CD4-positive, alpha-beta T cell treated with Interleukin-6 at 100 ng/mL for 8 hours (primary cell): ENCODE measurements at places on chromosomes 5 and 9.

GRCh38 chr5:72818866-72819534 is 2.5 kb downstream of the TNPO1 start:
- peak; percentile 45 for DNase-seq

DNA sequence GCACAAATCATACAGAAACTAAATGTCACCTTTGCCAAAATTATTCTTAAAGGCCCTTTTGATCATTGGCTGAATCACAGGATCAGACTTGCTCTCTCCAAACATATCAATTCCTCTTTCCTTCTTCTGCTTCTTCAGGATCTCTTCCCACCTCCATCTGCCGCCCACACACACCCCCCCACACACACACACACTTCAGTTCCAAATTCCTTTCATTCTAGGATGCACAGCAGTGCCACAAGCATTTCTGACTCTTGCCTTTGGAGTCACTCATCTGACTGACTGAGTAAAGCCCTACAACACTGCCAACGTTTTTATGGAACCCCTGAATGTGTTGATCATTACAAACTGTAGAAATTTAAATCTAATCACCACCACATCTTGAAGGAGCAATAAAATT is 22.9 kb downstream of the DNAH5 start:
- DNase-seq: no peak

- no peak for DNase-seq
Measured at GRCh38 chr5:32163785-32164184, 10.3 kb downstream of the GOLPH3 start.

GRCh38 chr5:61653807-61654580 is 321.9 kb downstream of the ZSWIM6 start:
- no peak for DNase-seq

- no peak for DNase-seq
Measured at GRCh38 chr5:102511666-102512065, 12.9 kb upstream of the SLCO6A1 start.

- DNase-seq: no peak
Measured at GRCh38 chr5:98402130-98402529, 371.3 kb upstream of the RGMB start.

DNA sequence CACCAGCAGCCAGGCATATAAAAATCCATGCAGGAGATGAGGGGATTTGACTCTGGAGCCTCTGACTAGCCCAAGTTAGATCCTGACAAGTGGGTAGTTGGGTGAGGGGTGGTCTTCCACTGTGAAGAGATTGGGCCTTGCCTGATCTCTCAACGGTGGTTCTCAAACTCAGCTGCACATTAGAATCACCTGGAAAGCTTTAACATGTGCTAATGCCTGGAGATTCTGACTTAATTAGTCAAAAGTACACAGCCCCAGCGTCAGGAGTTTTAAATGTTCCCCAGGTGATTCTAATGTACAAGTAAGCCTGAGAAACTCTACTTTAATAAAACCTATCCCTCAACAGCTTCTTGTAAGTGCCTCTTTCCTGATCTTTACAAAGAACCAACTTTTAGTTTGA is 57.5 kb downstream of the GCNT4 start:
- no peak for DNase-seq

GRCh38 chr9:104775574-104775936 is 11.6 kb downstream of the NIPSNAP3B start:
- no peak for DNase-seq

DNA sequence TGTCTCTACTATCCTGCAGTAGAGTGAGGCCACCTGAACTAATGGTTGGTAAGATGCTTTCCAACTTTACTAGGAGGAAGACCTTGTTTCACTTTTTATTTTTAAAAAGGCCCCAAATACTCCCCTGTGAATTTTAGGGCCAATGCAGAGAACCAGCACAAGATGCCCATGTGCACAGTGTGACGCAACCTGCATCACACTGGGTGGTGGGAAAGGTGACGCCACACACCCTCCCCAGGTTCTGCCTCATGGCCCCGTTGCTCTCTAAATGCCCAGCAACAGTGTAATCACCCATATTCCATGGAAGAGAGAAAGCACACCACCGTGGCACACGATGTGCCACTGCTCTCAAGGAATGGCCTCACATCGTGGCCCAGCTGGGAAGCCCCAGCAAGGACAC is 6.4 kb downstream of the SURF4 start:
- no peak for DNase-seq

DNA sequence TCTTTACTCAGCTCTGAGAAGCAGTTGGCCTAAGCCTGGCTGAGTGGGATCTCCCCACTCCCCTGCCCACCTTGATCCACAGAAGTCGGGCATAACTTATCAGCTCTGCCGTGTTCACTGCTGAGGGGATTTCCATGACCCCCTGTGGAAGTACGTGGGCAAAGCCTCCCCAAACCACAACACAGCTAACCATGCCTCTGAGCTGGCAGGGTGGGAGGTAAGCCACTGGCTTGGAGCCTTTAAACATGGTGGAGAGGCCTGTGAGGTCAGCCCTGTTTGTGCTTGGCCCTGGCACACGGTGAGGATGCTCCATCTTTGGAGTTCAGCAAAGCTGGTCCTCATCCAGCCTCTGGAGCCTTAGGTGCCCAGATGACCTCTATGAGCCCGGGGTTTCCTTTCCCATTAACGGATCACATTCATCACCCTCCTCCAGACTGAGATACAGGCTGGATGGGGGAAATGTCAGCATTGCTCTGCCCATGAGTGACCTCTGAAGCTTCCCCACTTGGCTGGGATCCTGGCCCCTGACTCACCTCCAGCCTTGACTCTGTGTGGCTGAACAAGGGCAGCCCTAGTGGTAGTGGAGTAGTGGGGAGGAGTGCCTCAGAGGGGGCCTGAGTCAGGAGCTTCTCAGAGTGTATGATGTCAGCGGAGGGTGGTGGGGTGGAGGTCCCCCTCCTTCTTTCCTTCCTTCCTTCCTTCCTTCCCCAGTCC is 6.2 kb downstream of the PDLIM4 start:
- DNase-seq: no peak

DNA sequence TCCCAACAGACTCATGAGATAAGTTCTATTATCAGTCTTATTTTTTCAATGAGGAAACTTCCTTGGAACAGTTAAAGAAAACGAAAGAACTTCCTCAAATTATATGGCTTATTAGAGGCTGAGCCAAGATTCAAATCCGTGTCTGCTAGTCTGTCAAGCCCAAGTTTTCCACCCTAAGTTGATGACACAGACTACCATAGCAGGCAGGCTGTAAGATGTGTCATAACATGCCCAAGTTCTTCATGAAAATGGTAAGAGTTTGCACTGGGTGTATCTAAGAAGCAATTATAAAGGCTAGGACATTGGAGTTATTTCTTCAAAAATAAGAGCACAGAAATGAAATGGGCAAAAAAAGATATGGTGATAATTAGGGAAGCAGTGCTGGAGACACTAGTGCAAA is 634.5 kb downstream of the BRINP1 start:
- DNase-seq: no peak

GRCh38 chr5:89606939-89607534 is 724.1 kb upstream of the MEF2C start:
- DNase-seq: no peak

DNA sequence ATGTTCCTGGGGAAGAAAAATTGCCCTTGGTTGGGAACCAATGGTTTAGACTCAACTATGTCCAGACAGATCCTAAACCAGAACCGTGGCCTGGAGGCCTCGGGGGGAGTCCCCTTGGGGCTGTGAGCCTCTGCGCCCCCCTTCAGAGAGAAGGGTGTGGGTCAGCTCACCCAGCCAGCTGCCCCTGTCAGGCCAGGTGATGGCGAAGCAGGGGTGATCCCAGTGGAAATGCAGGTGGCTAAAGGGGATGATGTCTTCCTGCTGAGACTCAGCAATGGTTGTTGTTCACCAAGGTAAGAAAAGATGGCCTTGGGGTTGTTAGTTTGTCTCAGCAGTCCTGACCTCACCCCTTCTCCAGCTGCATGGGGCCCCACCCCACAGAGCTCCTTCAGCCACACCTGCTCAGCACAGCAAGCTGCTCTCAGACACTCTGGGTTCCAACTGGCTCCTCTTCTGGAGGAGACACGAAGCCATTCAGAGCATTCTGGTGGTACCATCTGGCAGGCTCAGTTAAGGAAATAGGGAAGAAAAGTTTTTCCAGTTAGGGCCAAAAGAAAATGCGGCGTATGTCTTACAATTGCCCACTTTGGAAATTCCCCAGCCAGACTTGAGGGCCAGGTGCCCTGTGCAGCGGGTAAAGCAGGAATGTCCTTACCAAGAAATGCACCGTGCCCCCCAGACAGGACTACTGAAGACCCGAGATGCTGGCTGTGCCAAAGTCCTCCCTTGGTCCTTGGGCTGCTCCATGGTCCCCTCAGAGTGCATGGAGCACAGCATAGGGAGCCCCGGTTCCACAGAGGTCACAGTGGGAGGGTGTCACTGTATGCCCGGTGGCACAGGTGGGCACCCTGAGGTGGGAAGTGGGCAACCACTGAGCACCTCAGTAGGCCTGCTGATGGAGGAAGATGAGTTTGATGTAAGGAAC is 90.2 kb downstream of the NSUN2 start:
- no peak for DNase-seq

DNA sequence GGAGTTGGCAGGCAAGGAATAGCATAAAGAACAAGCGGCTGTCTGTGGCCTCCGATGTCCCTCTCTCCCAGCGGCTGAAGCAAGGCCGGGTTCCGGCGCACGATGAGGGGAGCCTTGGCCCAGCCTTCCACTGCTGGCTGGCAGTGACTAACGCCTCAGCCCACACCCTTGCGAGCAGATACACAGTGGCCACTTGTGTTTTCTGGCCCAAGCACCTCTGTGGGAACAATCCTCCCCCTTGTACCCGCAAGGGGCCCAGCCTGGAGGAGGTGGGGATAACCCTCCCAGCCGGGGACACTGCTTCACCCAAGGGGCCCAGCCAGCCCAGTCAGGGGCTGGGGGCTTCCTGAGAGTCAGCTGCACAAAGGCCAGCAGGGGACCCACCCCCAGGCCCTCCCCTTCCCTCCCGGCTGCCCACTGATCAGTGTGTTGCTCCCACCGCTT is 23.2 kb downstream of the STK10 start:
- no peak for DNase-seq

DNA sequence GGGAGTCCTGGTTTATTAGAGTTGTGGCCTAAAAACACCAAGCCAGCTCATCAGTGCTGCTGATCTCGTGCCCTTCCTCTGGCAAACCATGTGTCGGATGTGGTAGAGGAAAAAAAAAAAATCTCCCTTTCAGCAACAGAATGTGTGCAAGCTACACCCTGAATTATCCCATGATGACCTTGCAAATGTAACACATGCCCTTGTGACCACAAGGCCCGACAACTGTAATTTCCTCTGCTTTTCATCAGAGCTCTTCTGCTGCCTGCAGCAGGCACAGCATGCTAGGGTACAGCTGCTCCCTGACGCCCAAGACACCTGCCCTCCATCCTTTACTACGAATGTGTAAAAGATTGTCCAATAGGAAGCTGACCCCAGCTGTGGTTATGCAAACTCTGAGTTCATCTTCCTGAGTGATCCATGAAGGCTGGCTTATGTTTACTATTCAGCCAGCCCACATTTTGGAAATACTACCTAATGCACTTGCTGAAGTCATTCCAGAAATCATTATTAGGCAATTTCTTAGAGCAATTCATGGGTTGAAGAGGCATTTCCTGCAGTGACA is 14.6 kb upstream of the BNC2 start:
- DNase-seq: no peak

GRCh38 chr5:73174100-73174815 is 1.3 kb downstream of the TMEM174 start:
- DNase-seq: no peak

- DNase-seq: no peak
Measured at GRCh38 chr5:79936646-79937216, 54.3 kb downstream of the MTX3 start.

GRCh38 chr9:3879726-3880505 is 354.1 kb upstream of the RFX3 start:
- no peak for DNase-seq

- no peak for DNase-seq
Measured at GRCh38 chr5:180290568-180291233, 1.2 kb downstream of the MAPK9 start.

DNA sequence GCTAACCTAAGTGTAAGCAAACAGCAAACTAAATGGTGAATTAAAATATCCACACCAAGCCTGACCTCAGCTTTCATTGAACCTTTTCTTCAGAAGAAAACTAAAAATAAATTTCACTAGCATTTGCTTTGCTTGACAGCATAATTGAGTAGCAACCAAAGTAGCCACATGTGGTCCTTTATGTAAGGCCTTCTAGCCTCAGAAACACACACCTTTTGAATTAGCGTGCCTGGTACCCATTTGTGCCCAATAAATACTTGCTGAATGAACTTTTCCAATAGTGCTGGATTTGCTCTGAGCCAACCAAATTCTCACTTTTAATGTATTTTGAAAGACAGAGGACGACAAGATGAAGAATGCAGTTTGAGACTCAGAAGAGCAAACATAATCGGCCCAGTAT is 2.1 kb upstream of the NIPBL start:
- DNase-seq: no peak

DNA sequence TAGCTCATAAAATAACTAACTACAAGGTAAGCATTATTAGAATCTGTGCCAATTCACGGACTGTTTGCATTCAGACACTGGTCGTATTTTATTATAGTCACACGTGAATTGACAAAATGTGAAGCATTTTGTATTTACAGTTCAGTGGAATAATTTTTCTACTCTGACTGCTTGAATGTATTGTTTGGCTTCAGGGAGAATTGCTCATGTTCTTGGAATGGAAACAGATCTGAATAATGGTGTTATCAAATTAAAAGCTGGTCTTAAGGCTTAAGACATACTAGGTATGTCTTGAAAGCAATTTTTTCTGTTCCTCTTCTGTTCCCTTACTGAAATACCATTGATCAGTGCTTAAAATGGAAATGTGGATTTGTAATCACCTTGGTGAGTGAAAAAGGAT is 543.7 kb upstream of the TLE4 start:
- DNase-seq: no peak

- no peak for DNase-seq
Measured at GRCh38 chr9:118529210-118529609, 825.0 kb downstream of the TLR4 start.

DNA sequence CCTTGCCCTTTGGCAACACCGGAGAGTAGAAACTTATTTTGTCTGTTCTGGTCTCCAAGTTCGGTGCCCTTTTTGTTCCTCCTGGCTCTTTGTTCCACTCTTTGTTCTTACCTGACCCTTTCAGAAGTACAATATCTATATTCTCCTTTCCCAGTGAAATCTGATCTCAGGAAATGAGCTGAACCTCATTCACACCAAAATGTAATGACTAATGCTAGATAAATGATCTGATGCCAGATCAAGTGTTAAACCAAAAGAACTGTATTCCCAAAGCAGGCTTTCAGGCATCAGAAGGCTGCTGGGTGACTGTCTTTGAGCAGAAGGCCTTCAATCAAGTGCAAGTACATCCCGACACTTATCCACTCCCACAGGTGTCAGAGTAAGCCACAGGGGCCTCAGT is 156.4 kb downstream of the SPOCK1 start:
- no peak for DNase-seq

- DNase-seq: no peak
Measured at GRCh38 chr9:114798780-114799427, 6.9 kb downstream of the TNFSF15 start.

GRCh38 chr9:78439190-78439865 is 142.4 kb downstream of the PSAT1 start:
- DNase-seq: peak; percentile 59

GRCh38 chr9:126439402-126439765 is 112.8 kb downstream of the MVB12B start:
- no peak for DNase-seq

- DNase-seq: no peak
Measured at GRCh38 chr5:84383296-84383815, 1.3 kb downstream of the EDIL3 start.
